Cortex of kidney (tissue), 1 donor: ENCODE measurements at places on chromosomes 12 and 14.

GRCh38 chr12:52211716-52212585, 20.1 kb upstream of the KRT80 start:
- no peak for DNase-seq

- DNase-seq = no peak
These were observed 157.0 kb downstream of the ASCL1 start for GRCh38 chr12:103114296-103115055.

DNA sequence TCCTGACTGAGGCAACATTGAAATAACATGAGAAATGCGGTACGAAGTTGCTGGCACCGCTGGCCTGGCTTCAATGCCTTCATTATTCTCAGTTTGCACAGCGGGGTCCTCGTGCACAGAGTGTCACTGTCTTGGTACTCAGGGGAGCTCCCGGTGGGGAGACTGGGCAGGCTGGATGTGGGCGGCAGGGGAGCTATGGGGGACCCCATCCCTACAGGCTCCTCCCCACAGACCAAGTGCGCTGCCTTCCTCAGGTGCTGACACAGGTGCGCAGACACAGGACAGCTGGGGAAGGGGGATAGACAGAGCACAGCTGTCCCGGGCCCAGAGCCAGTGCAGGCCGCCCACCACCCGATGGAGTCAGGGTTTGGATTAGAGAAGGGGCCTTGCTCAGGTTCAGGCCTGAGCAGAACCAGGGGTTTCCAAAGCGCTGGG, 270.1 kb downstream of the ADGRD1 start:
- no peak for DNase-seq

DNA sequence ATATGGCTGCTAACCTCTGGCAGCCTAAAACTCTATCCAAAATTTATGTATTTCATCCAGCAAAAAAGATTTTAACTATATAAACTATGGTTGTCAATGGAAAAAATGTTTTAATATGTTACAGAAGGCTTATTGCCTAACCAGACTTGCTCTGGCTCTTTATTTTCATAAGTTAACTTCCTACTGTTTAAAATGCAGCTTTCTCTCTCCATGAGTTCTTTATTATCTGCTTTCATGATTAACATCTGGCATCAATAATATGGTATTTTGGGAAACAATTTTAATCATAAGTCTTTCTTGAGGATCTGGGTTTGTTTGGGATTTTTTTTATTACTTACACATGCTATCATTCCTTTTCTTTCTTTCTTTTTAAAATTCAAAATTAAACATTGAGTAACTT, 20.5 kb downstream of the KERA start:
- no peak for DNase-seq

DNA sequence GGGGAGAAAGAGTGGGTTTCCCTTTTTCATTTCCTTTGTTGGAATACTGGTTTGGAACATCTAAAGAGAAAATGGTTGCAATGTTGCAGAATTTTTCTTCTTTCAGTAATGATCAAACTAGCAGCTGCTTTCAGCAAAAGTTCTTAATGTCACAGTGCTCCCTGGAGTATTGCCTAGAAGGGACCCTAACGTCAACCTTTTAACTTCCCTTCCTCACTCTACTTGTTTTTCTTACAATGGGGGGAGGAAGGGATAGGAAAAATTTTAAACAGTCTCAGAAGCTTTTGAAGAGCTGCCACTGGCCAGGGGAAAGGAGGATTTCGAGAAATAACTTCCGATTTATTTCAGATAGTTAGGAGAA, 521.8 kb downstream of the MED13L start:
- DNase-seq = no peak

DNA sequence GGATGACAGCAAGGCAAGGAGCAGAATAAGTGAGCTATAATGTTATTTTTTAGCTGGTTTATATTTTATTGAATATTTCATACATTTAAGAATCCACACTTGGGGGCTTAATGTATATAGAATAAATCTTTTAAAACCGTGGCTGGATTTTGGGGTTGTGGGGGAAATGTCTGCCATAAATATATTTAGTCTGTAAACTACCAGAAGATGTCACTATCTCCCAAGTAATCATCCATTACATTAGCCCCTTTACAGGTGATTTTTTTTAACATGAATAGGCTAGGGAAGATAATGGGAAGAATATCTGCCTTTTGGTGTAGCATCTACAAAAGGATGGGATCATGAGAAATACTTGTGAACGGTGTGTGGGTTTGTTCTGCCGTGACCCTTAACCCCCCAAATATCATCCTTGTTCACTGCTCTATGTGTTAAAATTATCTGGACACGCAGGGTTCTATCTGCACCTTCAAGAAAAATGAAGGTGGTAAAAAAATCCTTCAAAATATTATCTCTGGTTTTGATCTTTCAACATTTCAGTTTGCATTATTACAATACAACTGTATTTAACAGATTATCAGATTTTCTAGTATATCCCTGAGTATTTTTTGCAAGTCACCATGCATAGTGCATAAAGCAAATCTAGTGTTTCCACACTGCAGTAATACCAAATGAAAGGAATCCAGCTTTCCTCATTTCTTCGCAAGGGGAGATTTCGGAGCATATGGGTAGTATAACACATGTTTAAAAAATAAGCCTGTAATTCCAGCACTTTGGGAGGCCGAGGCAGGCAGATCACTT, 8.0 kb upstream of the SLC17A8 start:
- no peak for DNase-seq

DNA sequence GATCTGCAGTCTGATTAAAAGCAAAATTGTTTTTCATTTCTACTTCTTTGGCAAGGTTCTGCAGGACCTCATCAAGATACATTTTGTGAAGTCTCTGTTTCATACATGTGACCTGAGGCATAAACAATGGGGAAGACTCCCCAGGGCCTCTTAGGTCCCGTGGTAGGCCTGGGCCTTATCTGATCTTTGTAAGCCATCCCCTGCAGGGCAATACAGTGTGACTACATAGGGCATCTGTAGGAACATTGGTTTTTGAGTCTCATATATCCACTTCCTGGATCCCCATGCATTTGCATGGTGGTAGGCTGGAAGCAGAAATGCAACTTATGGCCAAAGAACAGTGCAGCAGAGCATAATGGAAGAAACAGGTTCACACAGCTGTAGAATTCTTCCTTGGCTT, 6.0 kb downstream of the FAR2 start:
- DNase-seq = no peak

GRCh38 chr14:100294213-100294962, 11.9 kb downstream of the SLC25A29 start:
- DNase-seq = no peak

DNA sequence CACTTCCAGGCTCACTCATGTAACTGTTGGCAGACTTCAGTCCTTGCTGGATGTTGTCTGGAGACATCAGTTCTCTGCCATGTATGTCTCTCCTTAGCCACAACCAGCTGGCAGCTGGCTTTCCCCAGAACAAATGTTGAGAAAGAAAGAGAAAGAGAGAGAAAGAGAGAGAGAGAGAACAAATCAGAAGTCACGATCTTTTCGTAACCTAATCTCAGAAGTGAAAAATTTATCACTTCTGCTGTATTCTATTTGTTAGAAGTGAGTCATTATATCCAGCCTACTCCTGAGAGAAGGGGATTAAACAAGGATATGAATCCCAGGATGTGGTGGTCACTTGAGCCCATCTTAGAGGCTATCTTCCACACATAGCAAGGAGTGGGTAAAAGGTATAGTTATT, 101.2 kb downstream of the BTG1 start:
- DNase-seq = no peak

DNA sequence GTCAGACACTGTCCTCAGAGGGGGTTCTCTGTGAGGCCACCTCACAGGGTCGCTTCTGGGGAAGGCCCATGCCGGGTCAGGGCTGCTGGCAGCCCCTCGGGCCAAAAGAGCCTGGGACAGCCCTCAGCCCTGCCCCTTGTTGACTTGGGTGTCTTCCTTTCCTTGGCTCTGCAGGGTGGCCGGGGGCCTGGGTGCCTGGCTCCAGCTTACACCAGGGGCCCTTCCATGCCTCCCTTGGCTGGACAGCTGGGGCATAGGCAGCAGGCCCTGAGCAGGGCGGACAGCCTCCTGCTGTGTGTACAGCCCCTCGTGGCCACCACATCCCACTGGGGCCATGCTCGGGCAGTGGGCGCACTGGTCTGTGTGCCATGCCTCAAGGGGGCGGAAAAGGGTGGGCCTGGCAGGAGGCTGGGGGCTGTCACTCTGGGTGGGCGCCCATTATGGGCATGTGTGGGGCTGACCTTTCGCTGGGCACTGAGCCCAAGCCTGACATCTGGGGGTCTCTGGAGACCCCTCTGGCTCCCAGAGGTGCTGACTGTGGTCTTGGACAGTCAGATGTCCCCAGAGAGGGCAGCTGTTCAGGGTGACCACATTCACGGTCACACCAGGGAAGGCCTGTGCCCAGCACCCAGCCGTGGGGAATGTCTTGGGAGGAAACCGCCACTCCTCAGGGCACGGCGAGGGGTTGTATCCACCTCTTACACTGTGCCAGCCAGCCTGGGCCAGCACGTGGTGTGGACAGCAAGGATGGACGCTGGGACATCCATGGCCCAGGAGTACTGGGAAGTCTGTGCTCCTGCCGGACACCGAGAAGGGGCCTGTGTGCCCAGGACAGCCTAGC, 313.3 kb downstream of the TMEM121 start:
- DNase-seq = no peak

GRCh38 chr14:96417254-96417653, 25.3 kb downstream of the AK7 start:
- DNase-seq = no peak

DNA sequence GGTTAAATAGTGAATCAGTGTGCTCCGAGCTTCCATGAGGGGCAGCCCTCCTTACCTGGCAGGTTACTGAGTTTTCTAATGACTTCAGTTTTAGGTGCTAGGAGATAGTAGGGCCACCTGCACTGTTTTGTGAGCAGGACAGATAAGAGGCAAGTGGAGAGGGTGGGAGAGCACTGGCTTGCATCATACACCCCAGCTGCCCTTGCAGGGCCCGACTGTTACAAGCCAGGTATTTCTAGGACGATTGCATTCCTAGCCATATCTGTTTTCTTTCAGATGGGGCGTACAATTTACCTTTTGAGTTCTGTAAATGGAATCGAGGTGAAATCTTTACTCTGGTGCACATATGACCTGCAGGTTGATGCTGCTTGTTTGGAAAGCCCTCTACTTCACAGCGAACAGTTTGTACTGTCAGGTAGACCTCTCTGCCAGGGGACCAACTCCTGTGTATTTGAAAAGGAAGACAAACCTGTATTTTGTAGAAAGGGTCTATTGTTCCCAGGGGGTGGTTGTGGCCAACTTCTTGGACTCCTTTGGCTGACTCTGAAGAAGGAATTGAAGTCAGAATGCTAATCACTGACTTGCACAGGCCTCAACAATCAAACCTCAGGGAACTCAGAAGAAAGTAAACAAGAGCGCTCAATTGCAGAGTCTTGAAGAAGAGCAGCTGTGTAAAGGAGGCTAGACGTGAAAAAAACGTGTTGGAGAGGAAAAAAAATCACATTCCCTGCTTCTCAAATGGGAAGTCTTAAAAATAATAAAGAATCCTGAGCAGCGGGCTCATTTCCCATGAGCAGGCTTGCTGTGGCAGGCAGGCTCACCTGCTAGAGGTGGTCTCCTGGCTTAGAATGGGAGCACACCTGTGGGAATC, 57.3 kb downstream of the ETV6 start:
- no peak for DNase-seq

DNA sequence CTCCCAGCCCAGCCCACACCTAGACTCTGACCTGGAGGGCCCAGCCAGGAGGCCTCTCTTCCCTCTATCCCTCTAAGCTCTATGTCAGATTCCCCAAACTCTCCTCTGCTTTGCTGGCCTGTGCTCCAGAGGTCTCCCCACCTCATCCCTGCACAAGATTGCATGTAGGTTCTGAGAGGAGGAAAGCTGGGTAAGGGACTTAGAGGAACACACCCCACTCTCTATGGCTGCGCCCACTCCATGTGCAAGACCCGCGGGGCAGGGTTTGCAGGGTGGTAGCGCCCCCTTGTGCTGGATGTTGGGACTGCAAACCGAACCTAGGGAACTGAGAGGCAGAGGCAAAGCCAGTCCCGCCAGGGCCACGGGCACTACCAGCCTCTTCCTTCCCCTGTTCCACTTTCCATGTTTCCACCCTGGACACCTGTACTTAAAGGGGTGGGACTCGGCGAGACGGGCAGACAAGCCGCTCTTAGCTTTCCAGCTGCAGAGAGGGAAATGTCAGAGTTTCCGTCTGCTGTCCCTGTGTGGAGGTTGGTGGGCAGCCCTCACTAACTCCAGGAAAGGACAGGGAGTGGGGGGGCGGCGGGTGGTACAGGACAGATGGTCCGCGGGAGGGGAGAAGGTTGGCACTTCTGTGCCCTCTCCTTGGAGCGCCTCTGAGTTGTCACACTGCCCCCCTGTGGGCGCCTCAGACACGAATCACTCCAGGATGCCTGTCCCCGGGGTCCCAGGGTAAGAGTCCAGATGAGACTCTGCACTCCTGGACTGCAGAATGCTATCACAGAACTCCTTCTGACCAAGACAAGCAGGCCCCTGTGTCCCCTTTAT, 16.8 kb downstream of the MMP14 start:
- DNase-seq = no peak

DNA sequence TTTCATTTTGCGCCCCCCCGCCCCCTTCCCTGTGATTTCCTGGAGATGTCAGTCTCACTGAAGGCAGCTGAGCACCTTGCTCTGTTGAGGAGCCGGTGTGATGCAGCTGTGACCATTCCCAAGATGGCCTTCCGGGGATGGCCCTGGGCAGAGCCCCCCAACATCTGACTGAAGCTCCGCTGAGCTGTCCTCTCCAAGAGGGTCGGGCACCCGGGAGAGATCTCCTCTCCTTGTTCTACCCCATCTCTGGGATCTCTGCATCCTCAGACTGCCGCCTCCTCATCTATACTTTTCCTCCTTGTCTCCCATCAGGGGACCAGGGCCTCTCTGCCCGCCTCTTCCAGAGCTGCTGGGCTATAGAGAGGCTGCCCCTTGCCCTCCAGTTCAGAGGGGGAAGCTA, 965 bp upstream of the SMOC1 start:
- DNase-seq = no peak

- no peak for DNase-seq
These were observed 7.9 kb upstream of the KLRB1 start for GRCh38 chr12:9615420-9616136.

DNA sequence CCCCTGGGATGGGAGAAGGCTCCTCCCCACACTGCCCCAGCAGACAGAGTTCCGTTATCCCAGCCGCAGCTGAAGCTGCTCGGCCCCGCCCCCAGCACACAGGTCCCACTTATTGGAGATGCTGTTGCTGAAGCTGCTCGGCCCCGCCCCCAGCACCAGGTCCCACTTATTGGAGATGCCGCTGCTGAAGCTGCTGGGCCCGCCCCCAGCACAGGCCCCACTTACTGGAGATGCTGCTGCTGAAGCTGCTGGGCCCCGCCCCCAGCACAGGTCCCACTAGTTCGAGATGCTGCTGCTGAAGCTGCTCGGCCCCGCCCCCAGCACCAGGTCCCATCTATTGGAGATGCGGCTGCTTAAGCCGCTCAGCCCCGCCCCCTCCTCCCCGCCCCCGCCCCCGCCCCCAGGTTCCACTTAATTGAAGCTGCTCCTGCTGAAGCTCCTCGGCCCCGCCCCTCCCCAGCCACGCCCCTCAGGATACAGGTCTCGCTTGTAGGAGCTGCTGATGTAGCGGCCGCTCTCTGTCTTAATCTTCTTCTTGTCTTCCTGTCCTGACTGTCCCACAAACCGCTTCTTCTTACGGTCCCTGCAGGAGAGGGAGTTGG, 12.0 kb downstream of the CFAP73 start:
- no peak for DNase-seq
